ENCODE measurements at places on chromosomes 1 and 21.

DNA sequence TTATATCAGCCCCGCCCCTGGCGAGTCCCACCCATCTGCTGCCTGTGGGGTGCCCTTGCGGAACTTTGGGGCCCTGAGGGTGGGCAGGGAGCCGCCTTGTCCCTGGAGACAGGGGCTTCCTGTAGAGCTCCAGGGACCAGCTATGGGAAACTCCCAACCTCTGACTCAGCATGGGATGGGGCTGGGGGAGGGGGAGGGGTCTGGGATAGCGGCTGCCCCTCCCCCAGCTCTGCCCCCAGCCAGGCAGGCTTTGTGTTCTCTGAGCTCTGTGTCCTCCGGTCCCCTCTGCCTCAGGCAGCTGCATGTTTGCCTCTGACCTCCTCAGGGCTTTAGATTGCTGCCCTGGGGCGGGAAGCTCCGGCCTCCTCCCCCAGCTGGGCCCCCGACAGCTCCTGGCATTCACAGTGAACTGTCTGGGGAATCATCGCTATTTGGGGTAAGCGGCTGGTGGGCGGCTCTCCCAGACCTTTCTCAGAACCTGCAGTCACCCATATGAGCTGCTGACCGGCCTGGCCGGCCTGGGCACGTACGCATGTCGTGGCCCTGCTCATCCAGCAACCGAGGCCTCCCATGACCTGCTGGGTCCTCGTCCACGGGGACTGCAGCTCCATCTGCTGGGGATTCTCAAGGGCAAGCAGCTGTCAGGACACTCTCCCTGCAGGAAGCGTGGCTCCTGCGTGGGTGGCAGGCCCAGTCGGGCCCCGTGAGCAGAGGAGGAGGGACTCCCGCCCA, 17.1 kb downstream of the ARHGEF16 start:
- peak; percentile 73 for DNase-seq

GRCh38 chr1:209421186-209421585, 162.3 kb upstream of the CAMK1G start:
- DNase-seq = no peak

GRCh38 chr1:223233410-223234169, 90.5 kb upstream of the TLR5 start:
- DNase-seq = peak; percentile 77

GRCh38 chr1:23470282-23471070, 13.5 kb downstream of the ASAP3 start:
- peak; percentile 83 for DNase-seq

DNA sequence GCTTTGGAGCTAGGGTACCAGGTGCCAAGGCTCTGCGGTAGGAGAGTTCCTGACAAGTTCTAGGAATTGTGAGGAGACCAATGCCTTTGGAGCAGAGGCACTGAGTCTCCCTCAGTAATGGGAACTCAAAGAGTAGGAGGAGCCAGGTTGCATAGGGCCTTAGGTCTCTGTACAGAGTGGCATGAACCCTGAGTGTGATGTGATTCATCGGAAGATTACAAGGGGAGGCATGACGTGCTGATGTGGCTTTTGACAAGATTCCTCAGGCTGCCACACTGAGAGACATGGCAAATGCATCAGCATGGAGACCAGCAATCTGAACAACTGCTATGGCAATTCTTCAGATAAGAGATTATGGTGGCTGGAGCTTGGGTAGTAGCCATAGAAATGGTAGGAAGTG, 94.6 kb upstream of the SLC44A3 start:
- peak; percentile 64 for DNase-seq

All from fibroblast of skin of right quadriceps (primary cell).